ENCODE measurements at places on chromosomes 5 and 9.

DNA sequence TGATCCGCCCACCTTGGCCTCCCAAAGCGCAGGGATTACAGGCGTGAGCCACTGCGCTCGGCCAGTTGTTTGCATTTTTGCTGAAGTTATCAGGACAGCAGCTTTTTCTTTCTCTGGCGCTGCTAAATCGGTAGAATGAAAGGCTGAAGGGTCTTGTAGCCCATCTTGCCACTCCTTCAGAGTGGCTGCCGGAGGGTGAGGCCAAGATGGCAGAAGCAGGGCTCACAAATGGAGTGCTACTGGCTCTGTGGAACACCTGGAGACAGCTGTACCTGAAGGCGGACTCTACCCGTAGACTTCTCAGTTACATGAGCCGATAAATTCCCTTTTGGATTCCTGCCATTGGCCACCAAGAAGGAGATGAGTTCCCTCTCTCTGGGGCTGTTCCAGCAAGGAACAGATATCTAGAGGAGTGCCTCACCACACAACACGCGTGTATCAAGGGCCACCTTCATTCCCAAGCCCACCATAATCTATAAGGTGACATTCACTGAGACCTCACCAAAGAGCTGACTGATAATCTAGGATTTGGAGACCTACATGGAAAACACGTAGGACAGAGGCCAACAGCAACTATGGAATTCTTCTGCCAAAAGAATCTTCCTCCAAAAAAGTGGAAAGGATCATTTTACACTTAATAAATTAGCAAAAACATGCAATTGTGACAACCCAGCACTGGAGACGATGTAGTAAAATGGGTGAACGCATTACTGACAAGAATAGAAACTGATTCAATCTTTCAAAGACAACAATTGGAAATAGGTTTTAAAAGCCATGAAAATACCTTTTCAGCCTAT is 21.8 kb downstream of the STK10 start:
- DNase-seq, result no peak

DNA sequence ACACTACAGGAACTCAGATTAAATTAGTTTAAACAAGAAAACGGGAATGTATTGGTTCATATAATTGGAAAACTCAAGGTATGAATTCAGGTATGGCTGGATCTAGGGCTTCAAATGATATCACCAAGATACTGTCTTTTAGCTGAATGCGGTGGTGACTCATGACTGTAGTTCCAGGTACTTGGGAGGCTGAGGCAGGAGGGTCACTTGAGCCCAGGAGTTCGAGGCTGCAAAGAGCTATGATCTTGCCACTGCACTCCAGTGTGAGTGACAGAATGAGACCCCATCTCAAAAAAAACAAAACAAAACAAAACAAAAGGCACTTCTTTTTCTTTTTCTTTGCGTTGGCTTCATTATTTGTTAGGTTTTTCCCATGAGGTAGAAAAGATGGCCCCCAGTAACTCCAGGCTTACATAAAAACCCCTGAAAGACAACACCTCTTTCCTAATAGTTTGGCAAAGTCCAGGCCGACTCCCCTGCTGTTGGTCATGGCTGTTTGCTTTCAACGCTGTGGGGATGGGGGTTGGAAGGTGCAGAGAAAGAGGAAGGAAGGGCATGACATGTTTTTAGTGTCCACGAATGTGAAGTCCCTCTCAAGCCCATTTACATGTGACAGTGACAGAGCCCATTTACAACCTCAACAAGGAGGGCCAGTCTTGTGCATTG is 39.8 kb upstream of the CRB2 start:
- no peak for DNase-seq

DNA sequence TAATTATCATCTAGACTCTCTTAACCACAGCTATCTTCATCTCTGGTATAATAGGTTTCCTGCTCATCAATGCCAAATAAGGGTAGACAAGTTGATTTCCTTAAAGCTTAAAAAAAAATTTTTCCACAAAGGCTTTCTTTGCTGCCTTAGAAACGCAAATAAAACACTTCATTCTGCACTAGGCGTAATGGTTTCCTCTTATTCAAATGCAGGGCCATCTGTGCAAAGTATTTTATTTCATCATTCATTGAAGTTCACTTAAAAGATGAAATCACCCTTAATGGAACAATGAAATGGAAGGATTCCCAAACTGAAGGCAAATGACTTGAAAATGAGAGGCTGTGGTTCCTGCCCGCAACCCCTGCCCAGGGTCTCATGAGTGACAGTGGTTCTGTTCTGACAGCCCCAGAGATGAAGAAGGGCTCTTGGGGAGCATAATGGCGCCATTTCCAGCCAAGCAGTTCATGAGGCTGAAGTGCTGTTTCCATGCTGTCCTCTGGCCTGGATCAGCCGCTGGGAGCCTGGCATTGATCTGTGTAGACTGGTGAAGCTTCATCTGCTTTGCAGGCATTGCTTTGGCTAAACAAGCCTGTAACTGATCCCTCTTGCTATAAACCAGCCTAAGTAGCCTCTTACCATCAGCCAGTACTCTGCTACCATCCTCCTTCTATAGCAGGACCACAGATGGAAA is 276.9 kb upstream of the WWC1 start:
- DNase-seq, result no peak

GRCh38 chr5:124907098-124907644 is 160.7 kb upstream of the ZNF608 start:
- DNase-seq, result no peak
